ENCODE measurements at places on chromosomes 7 and 10. TPM values are rescaled to one million over a fixed set of nuclear protein-coding genes. Genes with fewer than 3 reads are reported as not detected.

- no peak for DNase-seq
Observed at GRCh38 chr7:101915000-101915399, 97.6 kb downstream of the CUX1 start.

GRCh38 chr7:55992346-55992745, 28.0 kb downstream of the NIPSNAP2 start:
- DNase-seq, result no peak

GRCh38 chr7:106569500-106569929, 91.4 kb downstream of the CCDC71L start:
- no peak for DNase-seq

The NET1 gene
- 17.3 TPM for total RNA-seq

The ZNF467 gene
- not detected for total RNA-seq

All from GM12878 (cell line).